ENCODE measurements at places on chromosomes 1 and 21.

- peak; percentile 64 for DNase-seq
Observed at GRCh38 chr1:112704934-112705627, 1.8 kb downstream of the RHOC start.

- no peak for DNase-seq
Observed at GRCh38 chr1:232327269-232327668, 302.7 kb downstream of the SIPA1L2 start.

- no peak for DNase-seq
Observed at GRCh38 chr1:10059342-10059718, 26.6 kb downstream of the UBE4B start.

GRCh38 chr1:178501705-178502329 is 5.1 kb upstream of the CLEC20A start:
- DNase-seq = peak; percentile 81

DNA sequence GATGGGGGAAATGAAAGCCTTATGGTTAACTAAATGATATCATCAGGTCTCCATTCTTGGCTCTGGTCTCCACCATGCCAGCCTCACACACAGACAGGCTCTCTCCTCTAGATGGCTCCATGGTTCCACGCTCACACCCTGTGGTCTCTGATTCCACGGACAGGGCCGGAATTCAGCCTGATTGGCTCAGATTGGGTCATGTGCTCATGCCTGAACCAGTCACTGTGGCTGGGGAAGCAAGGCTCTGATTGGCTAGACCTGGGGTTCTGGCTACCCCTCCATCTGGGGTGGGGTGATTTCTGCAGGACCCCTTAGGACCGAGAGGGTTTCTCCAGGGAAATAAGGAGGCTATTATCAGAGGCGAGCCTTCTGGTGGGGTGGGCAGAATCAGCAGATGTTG is 277.0 kb downstream of the PTPRU start:
- peak; percentile 33 for DNase-seq

DNA sequence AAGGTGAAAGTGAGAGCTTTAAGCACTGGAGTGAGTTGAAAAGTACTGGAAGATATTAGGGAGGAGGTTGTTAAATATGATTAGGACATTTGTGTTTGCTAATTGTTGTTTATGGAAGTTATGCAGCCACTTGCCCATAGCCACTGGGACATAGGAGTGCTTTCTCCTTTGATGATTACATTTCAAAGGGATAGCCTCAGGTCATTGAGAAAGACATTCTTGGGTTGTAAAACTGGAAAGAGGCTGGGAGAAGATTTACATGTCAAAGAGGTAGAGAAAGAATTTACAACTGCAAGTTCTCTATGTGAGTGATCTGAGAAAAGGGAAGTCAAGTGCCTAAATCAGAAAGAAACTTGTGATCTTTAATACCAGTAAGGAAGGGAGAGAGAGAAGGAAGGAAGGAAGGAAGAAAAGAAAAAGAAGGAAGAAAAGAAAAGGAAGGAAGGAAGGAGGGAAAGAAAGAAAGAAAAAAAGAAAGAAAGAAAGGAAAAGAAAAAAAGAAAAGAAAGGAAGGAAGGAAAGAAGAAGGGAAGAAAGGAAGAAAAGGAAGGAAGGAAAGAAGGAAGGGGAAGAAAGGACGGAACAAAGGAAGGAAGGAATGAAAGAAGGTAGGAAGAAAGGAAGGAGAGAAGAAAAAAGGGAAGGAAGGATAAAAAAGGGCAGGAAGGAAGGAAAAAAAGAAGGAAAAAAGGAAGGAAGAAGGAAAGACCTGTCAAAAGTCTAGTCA is 284.6 kb upstream of the DPYD start:
- DNase-seq = no peak

GRCh38 chr21:29172282-29172681 is 41.8 kb downstream of the MAP3K7CL start:
- no peak for DNase-seq

- no peak for DNase-seq
Observed at GRCh38 chr1:244920911-244921761, 56.8 kb upstream of the HNRNPU start.

GRCh38 chr1:14733048-14733778 is 134.7 kb downstream of the KAZN start:
- DNase-seq = no peak

- no peak for DNase-seq
Observed at GRCh38 chr1:165047994-165048393, 308.5 kb downstream of the LMX1A start.

- DNase-seq = peak; percentile 31
Observed at GRCh38 chr21:20999659-21000058, 1.4 kb downstream of the NCAM2 start.

DNA sequence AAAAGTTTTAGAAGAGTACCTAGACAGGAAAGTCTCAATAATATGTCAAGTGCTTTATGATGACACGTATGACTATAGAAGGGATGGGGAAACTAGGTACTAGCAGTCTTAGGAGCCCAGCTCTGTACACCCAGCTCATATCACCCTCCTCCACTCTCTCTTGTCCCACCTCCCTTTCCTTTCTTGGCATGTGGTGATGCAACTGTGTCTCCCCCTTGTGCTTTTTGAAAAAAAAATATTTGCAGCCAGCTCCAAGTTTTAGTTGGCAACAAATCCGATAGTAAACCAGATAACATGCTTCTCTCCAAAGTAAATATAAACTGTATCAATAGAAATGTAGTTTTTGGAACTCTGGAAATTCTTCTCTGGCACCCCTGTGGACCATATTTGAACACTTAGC is 280.7 kb downstream of the PDE4B start:
- no peak for DNase-seq
